ENCODE measurements at places on chromosomes 6 and 20. TPM values are rescaled to one million over a fixed set of nuclear protein-coding genes. Genes with fewer than 3 reads are reported as not detected.

- DNase-seq: no peak
Observed at GRCh38 chr6:10384610-10385523, 30.0 kb downstream of the TFAP2A start.

The SULF2 gene
- 2.8 TPM for total RNA-seq

GRCh38 chr20:8589956-8590355 lies 457.9 kb downstream of the PLCB1 start:
- DNase-seq: no peak

DNA sequence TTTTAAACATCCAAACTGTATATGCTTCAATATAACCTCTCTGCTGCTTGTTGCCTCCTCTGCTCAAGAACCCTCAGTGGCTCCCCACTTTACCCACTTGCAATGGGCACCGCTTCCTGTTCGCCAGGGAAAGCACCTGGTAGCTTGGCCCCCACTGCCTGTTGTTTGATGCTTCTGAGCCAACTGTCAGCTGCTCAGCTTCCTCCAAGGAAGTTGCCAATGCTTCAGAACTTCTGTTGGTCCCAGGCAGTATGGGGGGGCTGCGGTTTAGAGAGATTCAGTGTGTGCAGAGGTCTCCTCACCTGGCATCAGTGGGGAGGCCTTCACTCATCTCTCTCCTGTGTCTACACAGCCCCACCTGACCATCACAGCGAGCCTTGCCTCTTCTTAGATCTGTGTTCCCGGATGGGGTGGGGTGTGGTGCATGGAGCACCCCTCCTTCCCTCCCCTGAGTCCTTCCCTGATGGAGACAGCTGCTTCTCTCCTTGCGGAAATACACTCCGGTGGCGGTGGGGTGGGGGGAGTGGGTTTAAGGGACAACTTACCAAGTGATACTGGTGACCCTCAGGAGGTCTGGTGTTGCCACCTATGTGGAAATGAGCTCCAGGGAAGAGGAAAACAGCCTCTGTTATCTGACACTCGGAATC lies 308.1 kb downstream of the CDH26 start:
- peak; percentile 2 for DNase-seq

The SCRT2 gene
- total RNA-seq: not detected

- DNase-seq: no peak
Observed at GRCh38 chr20:47768016-47768824, 17.1 kb downstream of the SULF2 start.

DNA sequence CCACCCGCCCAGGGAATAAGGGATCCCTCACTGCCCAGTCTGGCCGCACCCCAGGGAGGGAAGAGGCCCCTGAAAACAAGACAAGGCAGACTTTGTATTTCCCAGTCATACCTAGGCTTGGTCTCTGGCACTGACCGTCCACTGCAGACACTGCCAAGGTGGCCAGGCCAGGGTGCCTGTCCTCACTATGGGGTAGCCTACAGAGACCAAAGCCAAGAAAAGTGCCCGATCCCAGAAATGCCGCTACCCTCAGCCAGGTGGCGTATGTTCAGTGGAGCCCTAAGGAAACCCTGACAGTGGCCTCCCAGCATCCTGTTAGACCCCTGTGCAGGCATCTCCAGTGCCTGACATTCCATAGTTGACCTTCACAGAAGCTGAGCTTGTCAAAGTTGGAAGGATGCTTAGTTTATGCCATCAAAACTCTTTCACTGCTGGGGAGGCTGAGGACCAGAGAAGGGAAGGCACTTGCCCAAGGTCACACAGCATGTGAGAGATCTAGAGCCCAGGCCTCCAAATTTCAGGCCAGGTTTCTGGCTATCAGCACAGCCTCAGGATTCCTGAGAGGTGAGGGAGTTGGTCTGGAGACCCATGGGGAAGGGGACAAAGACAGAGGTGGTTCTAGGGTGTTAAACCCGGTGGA lies 2.5 kb downstream of the SCRT2 start:
- no peak for DNase-seq

The IL17F gene
- not detected for total RNA-seq

GRCh38 chr6:52286798-52287432 lies 2.4 kb upstream of the MCM3 start:
- DNase-seq: peak; percentile 46

GRCh38 chr20:47677635-47678453 lies 107.4 kb downstream of the SULF2 start:
- peak; percentile 47 for DNase-seq

GRCh38 chr6:431986-432385 lies 40.4 kb downstream of the IRF4 start:
- no peak for DNase-seq

- no peak for DNase-seq
Observed at GRCh38 chr6:28947831-28948270, 24.1 kb upstream of the TRIM27 start.

The NMBR gene
- not detected for total RNA-seq

GRCh38 chr20:33124994-33125393 lies 43.0 kb upstream of the BPIFA2 start:
- no peak for DNase-seq

The CTAGE9 gene
- total RNA-seq: not detected

The LY6G6C gene
- total RNA-seq: not detected

GRCh38 chr20:11120431-11120830 lies 446.6 kb upstream of the JAG1 start:
- DNase-seq: no peak

The ARFGEF3 gene
- total RNA-seq: not detected

DNA sequence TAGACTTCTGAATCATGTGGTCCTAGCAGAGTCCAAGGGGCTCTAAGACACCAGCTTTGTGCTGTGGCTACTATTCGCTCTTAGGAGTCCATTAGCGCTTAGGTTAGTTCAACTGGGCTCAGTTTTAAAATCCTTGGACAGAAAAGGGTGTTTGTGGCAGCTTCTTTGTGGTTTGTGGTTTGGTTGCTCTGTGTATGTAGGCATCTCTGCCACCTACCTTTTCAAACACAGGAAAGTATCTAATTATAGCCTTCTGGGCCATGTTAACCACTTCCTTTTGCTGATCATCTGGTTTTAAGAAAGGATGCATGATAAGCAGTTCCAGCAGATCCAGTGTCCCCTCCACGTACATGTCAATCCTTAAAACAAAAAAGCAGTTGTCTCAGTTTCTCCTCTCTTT lies 10.8 kb downstream of the GSTA4 start:
- peak; percentile 15 for DNase-seq

The DPPA5 gene
- not detected for total RNA-seq

- no peak for DNase-seq
Observed at GRCh38 chr6:98514796-98515195, 319.6 kb upstream of the POU3F2 start.

DNA sequence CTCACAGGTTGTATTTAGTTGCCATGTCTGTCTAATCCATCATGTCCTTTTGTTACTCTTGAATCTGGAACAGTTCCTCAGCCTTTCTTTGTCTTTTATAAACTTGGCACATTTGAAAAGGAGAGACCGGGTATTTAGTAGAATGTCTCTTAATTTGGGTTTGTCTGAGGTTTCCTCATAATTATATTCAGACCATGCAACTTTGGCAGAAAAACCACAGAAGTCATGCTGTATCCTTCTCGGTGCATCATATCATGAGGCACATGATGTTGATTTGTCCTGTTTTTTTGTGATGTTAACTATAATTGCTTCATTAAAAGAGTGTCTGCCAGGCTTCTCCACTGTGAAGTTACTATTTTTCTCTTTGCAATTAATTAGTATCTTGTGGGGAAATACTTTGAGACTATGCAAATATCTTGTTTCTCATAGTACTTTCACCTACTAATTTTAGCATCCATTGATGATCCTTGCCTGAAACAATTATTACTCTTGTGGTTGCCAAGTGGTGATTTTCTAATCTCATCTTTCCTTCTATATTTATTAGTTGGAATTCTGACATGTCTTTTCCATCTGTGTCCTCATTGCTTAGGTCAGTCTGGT lies 837.3 kb downstream of the DHX35 start:
- DNase-seq: no peak

The C6orf163 gene
- total RNA-seq: 1.4 TPM

- DNase-seq: no peak
Observed at GRCh38 chr6:123854201-123854600, 50.5 kb downstream of the NKAIN2 start.

DNA sequence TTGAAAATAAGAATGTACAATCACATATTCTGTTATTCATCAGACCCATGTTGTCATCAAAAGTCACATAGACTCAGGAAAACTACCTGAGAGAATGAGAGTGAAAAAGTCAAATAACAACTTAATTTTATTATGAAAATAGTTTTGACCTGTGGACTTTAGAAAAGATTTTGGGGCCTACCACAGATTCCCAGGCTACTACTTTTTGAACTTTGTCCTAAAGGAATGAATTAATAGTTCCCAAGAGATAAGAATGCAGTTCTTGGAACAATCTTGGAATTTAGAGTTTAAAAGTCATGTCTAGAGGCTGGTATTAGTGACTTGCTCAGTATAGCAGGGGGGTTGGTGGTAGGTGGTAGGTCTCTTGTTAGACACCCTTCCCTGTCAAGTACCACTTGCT lies 3.3 kb downstream of the TAF8 start:
- DNase-seq: no peak

DNA sequence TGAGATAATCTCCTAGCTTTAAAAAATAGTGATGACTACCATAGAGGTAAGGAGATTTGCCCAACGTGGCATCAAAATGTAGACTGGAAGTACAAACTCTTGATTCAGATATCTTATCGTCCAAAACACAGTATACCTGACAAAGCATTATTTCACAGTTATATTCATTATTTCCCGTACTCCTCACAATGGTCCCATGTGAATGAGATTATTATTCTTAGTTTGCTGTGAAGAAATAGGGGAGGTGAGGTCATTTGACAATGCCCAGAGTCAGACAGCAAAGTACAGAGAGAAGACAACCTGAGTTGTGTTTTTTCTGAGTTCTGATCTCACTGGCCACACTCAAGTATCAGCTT lies 1.2 kb upstream of the TFB1M start:
- no peak for DNase-seq

The PDE10A gene
- not detected for total RNA-seq

The MATN4 gene
- total RNA-seq: not detected

- DNase-seq: no peak
Observed at GRCh38 chr6:158810155-158811095, 8.7 kb downstream of the EZR start.

The PTCRA gene
- total RNA-seq: not detected

The LY6G5C gene
- total RNA-seq: 0.49 TPM

GRCh38 chr6:139278190-139278589 lies 13.6 kb downstream of the TXLNB start:
- no peak for DNase-seq

The PHACTR1 gene
- 2.3 TPM for total RNA-seq

The SEMG1 gene
- not detected for total RNA-seq

GRCh38 chr20:2619961-2620595 lies 32.4 kb upstream of the NOP56 start:
- DNase-seq: no peak

DNA sequence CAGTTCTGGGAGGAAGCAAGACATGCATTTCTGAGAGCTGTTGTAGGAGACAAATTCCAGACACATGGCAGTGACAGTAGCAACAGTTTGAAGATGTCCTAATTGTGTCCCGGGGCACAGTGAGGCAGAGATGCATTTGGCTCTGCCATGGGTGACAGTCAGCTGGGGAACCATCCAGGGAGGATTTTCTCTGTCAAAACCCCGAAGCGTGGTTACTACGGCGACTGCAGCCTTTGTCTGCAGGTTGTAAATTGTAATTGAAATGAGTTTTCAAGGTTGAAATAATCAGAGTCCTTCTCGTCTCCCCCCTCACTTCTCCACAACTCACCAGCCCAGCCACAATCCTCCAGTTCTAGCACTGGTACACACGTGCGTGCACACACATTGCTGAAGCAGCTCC lies 100.1 kb downstream of the GRM4 start:
- no peak for DNase-seq

- DNase-seq: peak; percentile 20
Observed at GRCh38 chr6:39335780-39336545, 13.5 kb upstream of the KCNK16 start.

DNA sequence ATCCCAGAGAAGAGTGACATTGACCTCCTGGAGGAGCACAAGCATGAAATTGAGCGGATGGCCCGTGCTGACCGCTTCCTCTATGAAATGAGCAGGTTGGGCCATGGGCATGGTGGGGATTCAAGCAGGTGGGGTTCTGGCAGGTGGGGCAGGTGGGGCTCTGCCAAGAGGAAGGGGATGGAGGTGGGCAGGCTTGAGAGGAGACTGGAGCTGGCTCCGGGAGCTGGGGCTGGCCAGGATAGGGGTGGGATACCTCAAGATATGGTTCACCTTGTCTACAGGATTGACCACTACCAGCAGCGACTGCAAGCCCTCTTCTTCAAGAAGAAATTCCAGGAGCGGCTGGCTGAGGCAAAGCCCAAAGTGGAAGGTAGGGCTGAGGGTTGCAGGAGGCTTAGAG lies 42.9 kb downstream of the MOCS1 start:
- DNase-seq: no peak

DNA sequence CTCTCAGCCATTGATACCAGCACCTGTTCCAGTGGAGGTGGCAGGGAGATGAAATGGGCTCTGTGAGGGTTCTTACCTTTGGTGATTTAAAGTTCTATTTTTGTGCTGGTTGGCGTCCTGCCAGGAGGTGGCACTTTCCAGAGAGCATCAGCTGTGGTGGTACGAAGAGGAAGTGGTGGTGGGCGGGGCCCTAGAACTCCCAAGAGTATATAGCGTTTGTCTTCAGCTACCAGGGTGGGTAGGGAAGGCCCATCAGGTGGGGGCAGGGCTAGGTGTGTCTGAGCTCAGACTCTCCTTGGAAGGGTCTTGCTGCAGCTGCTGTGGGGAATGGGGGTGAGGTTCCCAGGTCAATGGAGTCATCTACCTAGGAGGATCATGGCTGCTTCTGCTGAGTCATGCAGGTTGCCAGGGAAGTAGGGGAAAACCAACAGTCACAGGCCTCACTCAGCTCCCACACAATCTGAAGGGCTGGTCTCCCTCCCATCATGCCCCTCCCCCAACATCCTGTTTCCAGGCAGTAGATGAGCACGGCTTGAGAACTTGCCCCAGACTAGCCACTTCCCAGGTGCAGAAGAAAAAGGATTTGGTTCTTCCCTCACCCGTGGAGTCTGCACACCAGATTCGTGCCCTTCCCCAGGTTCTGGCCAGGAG lies 46.6 kb downstream of the MOXD1 start:
- no peak for DNase-seq

The TLDC2 gene
- not detected for total RNA-seq

The DNAH8 gene
- not detected for total RNA-seq

The ABHD16B gene
- not detected for total RNA-seq
